ENCODE measurements at places on chromosomes 16 and 17. TPM values are rescaled to one million over a fixed set of nuclear protein-coding genes. Genes with fewer than 3 reads are reported as not detected.

Gene APOBR
- 11.5 TPM for total RNA-seq

Gene SLC2A4
- 8.9 TPM for total RNA-seq

Gene WNT9B
- not detected for total RNA-seq

GRCh38 chr17:13024526-13025257 is 6.9 kb upstream of the ELAC2 start:
- DNase-seq: no peak

- DNase-seq: no peak
Observed at GRCh38 chr17:21031756-21032396, 10.9 kb downstream of the USP22 start.

DNA sequence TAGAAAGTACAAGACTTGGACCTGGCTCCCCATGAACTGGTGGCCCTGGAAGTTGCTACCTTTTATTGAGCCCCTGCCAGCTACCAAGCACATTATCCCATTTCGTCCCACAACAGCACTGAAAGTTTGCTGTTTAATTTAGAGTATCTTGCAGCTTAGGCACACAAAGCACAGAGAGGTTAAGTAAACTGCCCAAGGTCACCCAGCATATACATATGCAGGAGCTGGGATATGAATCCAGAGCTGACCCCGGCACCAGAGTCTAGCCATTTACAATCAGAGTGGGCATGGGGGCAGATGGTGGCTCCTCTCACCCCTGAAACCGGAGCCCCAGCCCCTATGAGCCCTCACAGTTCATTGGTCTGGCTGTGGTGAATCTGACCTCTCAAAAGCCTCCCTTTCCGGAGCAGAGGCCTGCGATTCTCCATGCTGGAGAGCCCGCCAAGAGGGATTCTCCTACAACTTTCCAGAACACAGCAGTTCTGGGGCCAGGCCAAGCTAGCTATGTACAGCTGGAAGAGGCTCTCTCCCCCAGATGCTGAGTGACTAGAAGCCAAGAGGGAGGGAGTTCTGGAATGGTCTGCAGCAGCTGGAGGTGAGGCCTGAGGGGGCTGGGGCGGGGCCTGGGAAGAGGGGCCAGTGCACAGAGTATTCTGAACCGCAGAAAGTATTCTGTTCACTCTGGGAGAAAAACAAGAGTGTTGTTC is 58.3 kb downstream of the SREBF1 start:
- DNase-seq: no peak

Gene HIC1
- total RNA-seq: 9.9 TPM

Gene MYH2
- not detected for total RNA-seq

Gene SARM1
- total RNA-seq: 12.3 TPM

DNA sequence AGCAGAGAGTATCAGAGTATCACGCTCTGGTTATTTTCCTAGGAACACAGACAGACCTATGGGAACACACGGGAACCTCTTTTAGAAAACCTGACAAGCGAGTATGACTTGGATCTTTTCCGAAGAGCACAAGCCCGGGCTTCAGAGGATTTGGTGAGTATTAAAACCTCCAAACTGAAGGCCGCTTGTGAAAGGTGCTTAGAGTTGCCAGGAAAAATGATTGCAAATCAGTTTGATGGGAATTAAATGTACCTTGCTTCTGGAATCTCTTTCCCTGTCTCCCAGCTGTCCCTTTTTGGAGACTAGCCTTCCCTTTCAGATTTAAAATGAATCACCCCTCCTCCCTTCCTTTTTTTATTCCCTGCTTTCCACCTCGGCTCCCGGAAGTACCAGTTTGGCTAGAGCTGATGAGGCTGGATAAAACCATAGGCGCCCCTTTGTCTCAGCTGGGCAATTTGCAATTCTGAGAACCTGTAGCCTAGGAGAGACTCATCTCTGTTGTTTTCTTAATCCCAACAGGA is 27.3 kb downstream of the KAT7 start:
- no peak for DNase-seq

Gene SNRNP25
- total RNA-seq: 14.1 TPM

Gene DPEP1
- total RNA-seq: 1.1 TPM

GRCh38 chr17:63275318-63275970 is 170.7 kb downstream of the CYB561 start:
- no peak for DNase-seq

Gene ICAM2
- total RNA-seq: 133 TPM

DNA sequence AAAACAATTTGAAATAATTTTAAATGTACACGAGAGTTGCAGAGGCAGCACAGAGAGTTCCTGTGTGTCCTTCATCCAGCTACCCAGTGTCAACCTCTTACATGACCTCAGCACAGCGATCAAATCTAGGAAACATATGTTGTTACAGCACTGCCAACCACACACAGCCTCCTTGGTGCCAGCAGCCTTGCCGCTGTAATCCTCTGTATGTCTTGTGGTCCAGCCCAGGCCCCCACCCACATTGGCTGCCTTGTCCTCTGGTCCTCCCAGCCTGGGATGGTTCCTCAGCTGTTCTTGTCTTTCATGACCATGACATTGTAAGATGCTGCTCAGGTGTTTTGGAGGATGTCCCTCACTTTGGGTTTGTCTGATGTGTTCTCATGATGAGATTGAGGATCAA is 178.0 kb downstream of the RPTOR start:
- no peak for DNase-seq

Gene KRTAP4-5
- not detected for total RNA-seq

- no peak for DNase-seq
Observed at GRCh38 chr17:39781031-39781860, 43.5 kb downstream of the GRB7 start.

- no peak for DNase-seq
Observed at GRCh38 chr17:78040440-78041385, 82.2 kb downstream of the TNRC6C start.

DNA sequence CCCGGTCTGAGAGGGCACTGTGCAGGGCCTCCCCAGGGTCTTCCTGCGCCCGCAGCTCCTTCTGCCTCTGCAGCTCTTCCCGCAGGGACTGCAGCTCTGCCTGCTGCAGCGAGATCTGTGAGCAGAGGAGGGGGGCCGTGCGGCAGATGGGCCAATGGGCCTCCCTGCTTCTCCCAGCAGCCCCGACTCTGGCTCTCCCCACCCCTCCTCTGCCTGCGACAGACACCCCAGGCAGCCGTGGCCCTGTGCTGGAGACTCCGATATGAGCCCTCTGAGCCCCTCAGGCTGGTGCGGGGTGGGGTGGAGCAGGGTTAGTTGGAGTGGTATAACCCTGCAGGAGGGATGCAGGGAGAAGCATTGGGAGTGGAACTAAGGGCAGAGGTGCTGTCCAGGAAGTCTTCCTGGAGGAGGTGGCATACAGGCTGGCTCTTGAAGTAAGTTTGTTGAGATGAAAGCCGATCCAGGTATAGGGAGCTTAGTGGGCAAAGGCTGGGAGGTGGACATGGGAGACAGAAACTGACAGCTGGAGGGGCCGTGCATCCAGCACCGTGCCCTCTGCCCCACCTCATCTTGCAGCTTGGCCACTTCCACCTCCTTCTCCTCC is 5.0 kb downstream of the THOC6 start:
- no peak for DNase-seq

GRCh38 chr16:83734136-83734535 is 73.6 kb upstream of the HSBP1 start:
- DNase-seq: no peak

Gene CACNG5
- not detected for total RNA-seq

- DNase-seq: no peak
Observed at GRCh38 chr16:28217326-28217725, 5.6 kb upstream of the XPO6 start.

Gene SNAI3
- 2.3 TPM for total RNA-seq

Gene SEZ6
- not detected for total RNA-seq

GRCh38 chr16:65409510-65409909 is 287.6 kb upstream of the CDH11 start:
- DNase-seq: no peak

Gene AIPL1
- total RNA-seq: not detected

Gene KRTAP2-2
- total RNA-seq: not detected

GRCh38 chr16:6484081-6484480 is 848.6 kb upstream of the RBFOX1 start:
- no peak for DNase-seq

- DNase-seq: no peak
Observed at GRCh38 chr16:1105888-1106620, 10.0 kb upstream of the C1QTNF8 start.

Gene LGALS9C
- total RNA-seq: not detected

Gene PPP1R9B
- 16.6 TPM for total RNA-seq

DNA sequence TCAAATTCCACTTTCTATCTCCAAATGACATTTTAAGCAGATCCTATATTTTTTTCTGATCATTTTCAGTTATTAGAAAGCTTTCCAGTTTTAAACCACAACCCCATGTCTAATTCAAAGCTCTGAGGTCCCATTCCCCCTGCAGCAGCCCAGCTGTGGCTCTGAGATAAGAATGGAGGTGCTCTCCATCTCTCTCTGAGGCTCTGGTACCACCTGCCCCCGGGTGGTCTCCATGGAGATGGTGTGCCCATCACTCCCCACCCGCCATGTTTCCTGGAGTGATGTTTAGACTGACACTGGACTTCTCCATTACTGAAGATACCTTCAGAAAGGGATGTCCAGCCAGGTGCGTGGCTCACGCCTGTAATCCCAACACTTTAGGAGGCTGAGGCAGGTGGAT is 68.1 kb upstream of the SEC14L1 start:
- no peak for DNase-seq

- DNase-seq: no peak
Observed at GRCh38 chr16:19589771-19590302, 34.3 kb downstream of the VPS35L start.

GRCh38 chr16:75392906-75393305 is 40.4 kb downstream of the CFDP1 start:
- DNase-seq: no peak

- DNase-seq: no peak
Observed at GRCh38 chr17:50264263-50265113, 9.8 kb upstream of the TMEM92 start.

DNA sequence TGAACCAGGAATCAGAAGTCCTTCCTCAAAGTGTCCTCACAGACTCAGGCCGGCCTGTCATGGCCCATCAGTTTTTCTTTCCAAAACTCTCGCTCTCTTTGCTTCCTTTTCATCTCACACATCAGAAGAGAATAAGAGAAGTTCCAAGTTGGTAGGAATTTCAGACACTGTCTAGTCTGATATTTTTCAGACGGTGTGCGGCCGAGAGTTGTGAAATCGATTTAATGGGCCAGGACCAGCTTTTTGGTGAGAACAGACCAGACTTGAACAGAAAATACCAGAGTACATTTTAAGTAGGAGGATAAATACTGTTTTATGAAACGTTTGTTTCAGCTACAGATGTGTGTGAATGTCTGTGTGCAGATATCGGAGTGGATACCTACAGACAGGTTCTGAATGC is 24.8 kb upstream of the RCVRN start:
- no peak for DNase-seq

- DNase-seq: no peak
Observed at GRCh38 chr16:69133373-69133954, 1.0 kb downstream of the UTP4 start.

Gene RAB34
- 90.6 TPM for total RNA-seq

Gene STX1B
- 0.47 TPM for total RNA-seq

Gene POLR3K
- total RNA-seq: 3.7 TPM

DNA sequence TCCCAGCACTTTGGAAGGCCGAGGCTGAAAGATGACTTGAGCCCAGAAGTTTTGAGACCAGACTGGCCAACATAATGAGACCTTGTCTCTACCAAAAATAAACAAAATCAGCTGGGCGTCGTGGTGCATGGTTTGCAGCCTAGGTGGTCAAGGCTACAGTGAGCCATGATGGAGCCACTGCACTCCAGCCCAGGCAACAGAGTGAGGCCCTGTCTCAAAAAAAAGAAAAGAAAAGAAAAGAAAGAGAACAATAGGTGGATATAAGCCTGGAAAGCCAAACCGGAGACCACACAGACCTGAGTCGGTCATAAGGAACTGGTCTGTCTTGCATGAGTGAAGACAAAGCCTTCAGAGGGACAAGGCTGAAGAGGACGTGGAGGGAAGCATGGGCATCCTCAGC is 14.4 kb downstream of the ATP6V0D1 start:
- no peak for DNase-seq

- no peak for DNase-seq
Observed at GRCh38 chr16:57871456-57871855, 69.2 kb upstream of the KIFC3 start.

- no peak for DNase-seq
Observed at GRCh38 chr16:180681-181564, 664 bp downstream of the HBQ1 start.

GRCh38 chr17:57143361-57143760 is 58.3 kb downstream of the AKAP1 start:
- DNase-seq: no peak

- DNase-seq: no peak
Observed at GRCh38 chr16:82892324-82892723, 265.6 kb downstream of the CDH13 start.

DNA sequence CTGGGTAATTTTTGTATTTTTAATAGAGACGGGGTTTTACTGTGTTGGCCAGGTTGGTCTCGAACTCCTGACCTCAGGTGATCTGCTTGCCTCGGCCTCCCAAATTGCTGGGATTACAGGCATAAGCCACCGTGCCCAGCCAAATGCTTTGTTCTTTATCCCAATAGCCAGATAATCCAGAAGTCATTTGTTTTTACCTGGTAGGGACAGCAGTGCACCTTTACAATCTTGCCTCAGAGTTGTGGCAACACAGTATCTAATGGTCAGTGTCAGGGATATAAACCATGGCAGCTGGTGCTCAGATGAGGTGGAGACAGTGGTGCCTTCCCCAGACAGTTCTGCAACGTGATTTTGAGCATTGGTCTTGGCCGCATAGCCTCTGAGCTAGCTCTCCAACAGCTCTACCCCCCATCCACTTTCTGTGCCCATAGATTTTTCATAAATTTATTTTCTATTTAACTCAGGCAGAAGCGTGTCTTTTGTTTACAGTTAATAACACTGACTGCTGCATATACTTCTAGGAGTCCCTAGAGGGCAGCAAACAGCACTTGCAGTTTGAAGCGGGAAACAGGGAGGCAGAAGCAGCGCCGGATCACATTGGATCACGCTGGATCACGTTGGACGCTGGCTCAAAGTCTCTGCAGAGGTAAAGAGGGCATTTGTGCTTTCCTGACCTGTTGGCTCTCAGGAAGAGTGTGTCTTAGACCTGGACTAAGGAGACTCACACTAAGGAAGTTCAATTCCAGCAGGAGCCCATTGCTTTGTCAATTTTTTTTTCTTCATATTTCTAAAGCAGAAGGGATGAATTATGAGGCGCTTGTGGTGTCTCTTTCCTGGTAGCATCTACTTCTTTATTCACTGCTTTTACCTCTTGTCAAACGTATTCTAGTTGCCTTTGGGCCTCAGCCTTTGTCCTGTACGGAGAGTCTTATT is 5.1 kb upstream of the GGT6 start:
- DNase-seq: no peak

Gene ABCA6
- 311 TPM for total RNA-seq

DNA sequence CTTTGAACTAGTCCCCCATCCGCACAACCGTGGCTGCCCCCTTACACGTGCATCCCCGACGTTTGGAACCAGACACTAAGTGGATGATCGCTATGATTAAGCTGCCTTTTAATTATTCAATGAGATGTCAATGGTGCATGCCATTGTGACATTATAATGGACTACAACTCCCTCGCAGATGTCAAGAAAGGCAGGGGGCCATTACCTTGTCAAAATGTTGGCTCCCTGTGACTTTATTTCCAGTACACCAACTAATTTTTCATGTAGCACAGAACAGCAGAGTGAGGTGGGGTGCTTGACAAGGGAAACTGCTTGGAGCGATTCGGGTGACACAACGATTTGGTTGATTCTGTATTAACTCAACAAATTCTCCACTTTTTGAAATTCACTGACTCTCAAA is 26.5 kb downstream of the ASIC2 start:
- no peak for DNase-seq

- no peak for DNase-seq
Observed at GRCh38 chr17:42111265-42111636, 1.3 kb downstream of the DHX58 start.

Gene EIF3CL
- 142 TPM for total RNA-seq

GRCh38 chr17:80998748-80999535 is 7.3 kb downstream of the CHMP6 start:
- no peak for DNase-seq

Gene DNAAF8
- total RNA-seq: 0.31 TPM
